ENCODE measurements at places on chromosomes 6 and 20. TPM values are rescaled to one million over a fixed set of nuclear protein-coding genes. Genes with fewer than 3 reads are reported as not detected.

FUT9 gene
- total RNA-seq: not detected

MATN4 gene
- not detected for total RNA-seq

OPRM1 gene
- not detected for total RNA-seq

EFCAB8 gene
- not detected for total RNA-seq

PMEPA1 gene
- total RNA-seq: 10.5 TPM

SLC17A3 gene
- not detected for total RNA-seq

FRS3 gene
- total RNA-seq: 0.81 TPM

SPAG4 gene
- 7.1 TPM for total RNA-seq

TMEM74B gene
- 0.72 TPM for total RNA-seq

PGC gene
- not detected for total RNA-seq

FILIP1 gene
- 0.29 TPM for total RNA-seq

LPA gene
- not detected for total RNA-seq

LKAAEAR1 gene
- 0.24 TPM for total RNA-seq

CRIP3 gene
- not detected for total RNA-seq

ZNF165 gene
- total RNA-seq: 0.09 TPM

HSPA12B gene
- not detected for total RNA-seq

RGS19 gene
- 29.3 TPM for total RNA-seq

SALL4 gene
- total RNA-seq: 0.02 TPM

DDX43 gene
- not detected for total RNA-seq

EEF1E1 gene
- 117 TPM for total RNA-seq
